ENCODE measurements at places on chromosomes 11 and 22. TPM values are rescaled to one million over a fixed set of nuclear protein-coding genes. Genes with fewer than 3 reads are reported as not detected.

Gene PLAAT2
- total RNA-seq = not detected

- DNase-seq = no peak
- no peak overlapping the region for H3K27ac ChIP-seq
- no peak overlapping the region for H3K4me3 ChIP-seq
- no peaks in the 10 kb centered on the region for H3K27me3 ChIP-seq
- no peaks in the 10 kb centered on the region for H3K36me3 ChIP-seq
Measured at GRCh38 chr11:121435551-121436511, 16.3 kb upstream of the SORL1 start.

Gene UPK3A
- not detected for total RNA-seq

Gene OVCH2
- not detected for total RNA-seq

Gene TSGA10IP
- total RNA-seq = not detected

- no peaks in the 10 kb centered on the region for H3K4me1 ChIP-seq
- no peaks in the 10 kb centered on the region for H3K27me3 ChIP-seq
- no peak overlapping the region for H3K27ac ChIP-seq
- DNase-seq = no peak
- no peak overlapping the region for H3K4me3 ChIP-seq
Measured at GRCh38 chr11:5514841-5515240, 1.7 kb downstream of the UBQLNL start.

All from body of pancreas (tissue), 4 donors.